ENCODE measurements at places on chromosomes 13 and 19.
A peak's percentile ranks its signal among the peaks of the same experiment; 100 is the strongest.

DNA sequence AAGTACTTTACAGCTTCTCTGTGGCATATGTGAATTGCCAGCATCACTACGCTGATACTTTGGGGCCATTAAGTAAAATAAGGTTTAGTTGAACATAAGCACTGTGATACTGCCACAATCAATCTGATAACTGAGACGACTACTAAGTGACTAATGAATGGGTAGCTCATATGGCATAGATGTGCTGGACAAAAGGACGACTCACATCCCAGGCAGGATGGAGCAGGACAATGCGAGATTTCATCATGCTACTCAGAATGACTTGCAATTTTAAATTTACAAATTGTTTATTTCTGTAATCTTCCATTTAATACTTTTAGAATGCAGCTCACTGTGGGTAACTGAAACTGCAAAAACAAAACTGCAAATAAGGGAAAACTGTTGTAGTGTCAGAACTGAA is 13.6 kb downstream of the CCDC122 start:
- DNase-seq = peak; percentile 17

GRCh38 chr13:98564204-98564603 is 12.7 kb downstream of the STK24 start:
- DNase-seq = no peak

DNA sequence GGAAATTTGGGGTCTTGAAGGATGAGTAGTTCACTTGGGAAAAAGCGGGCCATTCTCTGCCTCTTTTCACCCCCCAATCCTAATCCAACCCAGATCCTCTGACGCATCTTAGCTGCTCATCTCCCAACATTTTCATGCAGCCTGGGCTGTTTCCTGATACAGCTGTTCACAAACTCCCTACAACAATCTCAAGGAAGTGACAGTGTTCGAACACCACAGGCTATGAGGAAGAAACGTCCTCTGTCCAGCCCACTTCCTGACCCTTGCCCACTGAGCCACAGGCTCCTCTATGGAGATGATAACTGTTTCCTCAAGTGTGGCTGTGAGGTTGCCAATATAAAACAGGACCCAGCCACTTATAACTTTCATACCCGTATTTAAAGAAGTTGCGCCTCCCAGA is 16.2 kb downstream of the LMTK3 start:
- DNase-seq = no peak

GRCh38 chr19:41535029-41535622 is 40.8 kb upstream of the CEACAM21 start:
- no peak for DNase-seq

DNA sequence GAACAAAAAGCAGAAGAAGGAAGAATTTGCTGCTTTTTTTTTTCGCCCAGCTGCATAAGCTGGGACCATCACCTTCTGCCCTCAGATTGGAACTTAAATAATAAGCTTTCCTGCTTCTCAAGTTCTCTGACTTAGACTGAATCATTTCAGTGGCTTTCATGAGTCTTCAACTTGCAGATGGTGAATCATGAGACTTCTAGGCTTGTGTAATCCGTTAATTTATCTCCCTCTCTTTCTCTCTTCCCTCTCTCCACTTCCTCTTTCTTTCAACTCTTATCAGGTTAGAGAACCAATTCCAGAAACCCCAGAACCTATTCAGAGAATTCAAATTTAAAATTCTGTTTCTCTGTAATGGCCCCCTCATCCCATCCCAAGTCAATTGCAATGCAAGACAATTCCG is 1153.7 kb downstream of the PCDH9 start:
- peak; percentile 42 for DNase-seq

DNA sequence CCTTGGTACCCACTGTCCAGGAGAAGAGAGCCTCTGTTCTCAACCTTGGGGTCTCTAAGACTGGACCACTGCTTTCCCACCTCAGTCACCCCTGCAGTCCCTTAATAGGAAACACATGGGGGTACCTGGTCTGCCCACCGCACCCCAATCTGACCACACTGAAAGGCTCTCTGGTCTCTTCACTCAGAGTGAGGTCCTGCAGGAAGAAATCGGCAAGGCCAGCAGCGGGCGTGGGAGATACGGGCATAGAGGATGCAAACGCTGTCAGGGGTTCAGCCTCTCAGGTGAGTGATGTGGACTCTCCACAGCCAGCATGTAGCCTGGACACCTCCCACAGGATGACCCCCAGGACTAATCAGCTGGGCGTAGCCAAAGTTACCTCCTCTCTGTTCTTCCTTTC is 3.5 kb downstream of the SIGLEC9 start:
- DNase-seq = no peak

- DNase-seq = no peak
These were observed 5.7 kb upstream of the F10 start for GRCh38 chr13:113116871-113117271.

- peak; percentile 74 for DNase-seq
These were observed 33.6 kb upstream of the LPAR6 start for GRCh38 chr13:48446464-48446863.

GRCh38 chr19:44745341-44745831 is 3.1 kb upstream of the BCL3 start:
- DNase-seq = peak; percentile 73

- DNase-seq = no peak
These were observed 10.9 kb downstream of the PRAM1 start for GRCh38 chr19:8491574-8491973.

GRCh38 chr13:53783471-53783870 is 754.9 kb downstream of the OLFM4 start:
- no peak for DNase-seq

DNA sequence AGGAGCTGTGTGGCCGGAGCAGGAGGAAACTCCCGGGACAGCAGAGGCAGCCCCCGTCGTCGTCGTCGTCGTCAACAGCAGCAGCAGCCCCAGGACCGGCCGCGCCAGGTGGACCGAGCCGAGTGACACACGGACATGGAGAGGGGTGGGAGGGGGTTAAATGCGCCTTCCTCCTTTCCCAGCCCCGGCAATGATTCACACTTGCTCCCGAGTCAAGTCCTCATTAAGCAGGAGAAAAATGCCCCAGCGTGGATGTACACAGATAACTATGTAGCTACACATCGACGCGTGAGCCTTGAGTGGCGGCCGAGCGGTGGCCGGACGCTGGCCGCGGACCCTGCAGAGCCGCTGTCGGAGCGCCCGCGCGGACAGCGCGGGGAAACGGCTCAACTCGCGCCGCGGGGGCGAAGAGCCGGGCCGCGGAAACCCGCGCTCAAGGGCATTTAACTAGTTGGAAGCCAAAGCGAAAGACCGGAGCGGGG is 645 bp downstream of the UBL3 start:
- peak; percentile 70 for DNase-seq

GRCh38 chr13:26698392-26699196 is 62.0 kb downstream of the GPR12 start:
- peak; percentile 86 for DNase-seq

GRCh38 chr19:3784607-3785450 is 1.4 kb downstream of the MATK start:
- no peak for DNase-seq

DNA sequence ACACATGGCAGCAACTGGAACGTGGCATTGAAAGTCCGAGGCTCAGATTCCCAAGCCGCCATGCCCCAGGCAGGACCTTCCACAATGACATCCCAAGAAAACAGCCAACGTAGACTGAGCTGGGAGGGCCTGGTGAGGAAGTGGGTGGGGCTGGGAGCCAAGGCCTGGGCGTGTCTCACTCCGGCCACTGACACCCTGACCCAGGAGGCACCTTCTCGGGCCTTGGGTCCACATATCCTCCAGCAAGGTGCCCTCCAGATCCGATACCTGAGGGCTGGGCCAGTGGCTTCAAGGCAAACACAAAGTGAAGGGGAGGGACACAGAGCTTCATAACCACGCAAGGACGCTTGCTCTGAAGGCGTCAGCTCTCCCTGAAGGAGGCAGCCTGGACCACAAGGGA is 43.0 kb downstream of the RAB20 start:
- no peak for DNase-seq

DNA sequence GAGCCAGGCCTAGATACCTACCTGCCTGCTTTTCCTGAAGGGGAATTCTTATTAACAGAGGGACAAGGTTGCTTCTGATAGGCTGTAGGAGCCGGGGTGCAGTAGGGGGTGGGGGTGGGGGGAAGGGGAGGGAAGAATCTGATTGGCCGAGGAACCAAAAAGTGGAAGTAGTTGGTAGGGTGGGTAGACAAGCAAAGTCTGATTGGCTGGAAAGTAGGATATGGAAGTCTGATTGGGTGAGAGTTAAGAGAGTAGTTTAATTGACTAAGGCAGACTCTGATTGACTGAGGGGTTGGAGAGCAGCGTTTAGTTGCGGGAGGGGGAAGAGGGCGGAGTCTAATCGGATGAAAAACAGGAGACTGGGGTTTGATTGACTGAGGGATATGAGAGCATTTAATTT is 9.4 kb upstream of the CYP4F22 start:
- DNase-seq = no peak

- peak; percentile 70 for DNase-seq
These were observed 41.2 kb downstream of the BRD4 start for GRCh38 chr19:15291089-15291488.

GRCh38 chr19:58568453-58569130 is 4.5 kb downstream of the MZF1 start:
- no peak for DNase-seq

DNA sequence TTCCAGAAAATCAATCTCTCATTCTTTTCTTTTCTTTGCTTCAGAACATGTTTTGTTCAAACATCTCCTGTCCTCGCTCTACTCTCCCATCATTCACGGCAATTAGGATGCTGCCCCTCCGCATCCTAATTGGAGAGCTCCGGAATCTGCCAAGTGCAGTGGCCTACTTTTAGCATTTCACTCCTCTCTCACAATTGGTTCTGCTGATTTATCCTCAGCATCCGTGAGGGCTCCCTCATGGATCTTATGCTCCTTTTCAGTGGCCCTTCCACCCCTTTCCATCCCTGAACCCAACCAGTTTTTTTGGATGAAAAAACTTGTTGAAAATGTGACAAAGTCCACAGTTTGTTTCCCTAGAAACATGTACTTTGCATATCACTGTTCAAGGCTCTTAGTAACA is 22.4 kb downstream of the AMER2 start:
- no peak for DNase-seq

DNA sequence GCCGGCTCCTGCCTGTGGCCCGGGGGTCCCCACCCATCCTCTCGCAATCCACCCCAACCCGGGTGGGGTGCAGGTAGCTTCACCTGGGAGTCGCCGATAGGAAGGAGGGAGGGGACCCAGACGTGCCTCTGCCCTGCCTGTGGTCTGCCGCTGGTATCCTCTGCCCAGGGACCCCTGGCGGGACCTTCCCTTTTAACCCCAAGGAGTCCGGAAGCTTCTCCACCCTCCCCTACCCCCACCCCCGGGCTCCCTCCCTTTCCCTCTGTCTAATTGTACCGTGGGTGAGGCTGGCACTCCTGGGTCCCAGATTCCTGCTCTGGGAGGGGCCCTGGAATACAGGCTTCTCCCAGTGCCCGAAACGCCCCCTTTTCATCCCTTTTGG is at the start of gene KLK10:
KLK10 (minus strand) TSS at position 166 of the 382 bp plus-strand sequence. CDS start 579 bp downstream, outside the sequence.
- DNase-seq = no peak

DNA sequence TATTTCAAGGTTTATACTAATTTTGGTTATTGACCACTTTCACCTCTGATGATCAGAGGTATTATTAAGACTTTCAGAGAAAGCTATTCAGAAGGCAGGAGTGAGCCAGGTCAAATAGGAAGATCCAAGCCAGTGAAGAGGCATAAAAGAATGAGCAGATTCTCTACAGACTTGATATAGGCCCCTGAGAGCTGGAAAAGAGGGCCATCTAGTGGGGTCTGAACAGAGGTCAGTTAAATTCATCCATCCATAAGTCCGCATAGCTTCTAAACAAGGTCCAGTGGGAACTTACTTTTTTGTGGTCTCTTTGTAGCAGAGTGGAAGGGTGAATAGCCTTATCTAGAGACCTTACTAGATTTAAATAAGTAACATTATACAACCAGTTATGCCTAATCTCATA is 126.6 kb upstream of the UFM1 start:
- peak; percentile 36 for DNase-seq

Data from astrocyte of the spinal cord (primary cell).